ENCODE measurements at places on chromosomes 12 and 14.

DNA sequence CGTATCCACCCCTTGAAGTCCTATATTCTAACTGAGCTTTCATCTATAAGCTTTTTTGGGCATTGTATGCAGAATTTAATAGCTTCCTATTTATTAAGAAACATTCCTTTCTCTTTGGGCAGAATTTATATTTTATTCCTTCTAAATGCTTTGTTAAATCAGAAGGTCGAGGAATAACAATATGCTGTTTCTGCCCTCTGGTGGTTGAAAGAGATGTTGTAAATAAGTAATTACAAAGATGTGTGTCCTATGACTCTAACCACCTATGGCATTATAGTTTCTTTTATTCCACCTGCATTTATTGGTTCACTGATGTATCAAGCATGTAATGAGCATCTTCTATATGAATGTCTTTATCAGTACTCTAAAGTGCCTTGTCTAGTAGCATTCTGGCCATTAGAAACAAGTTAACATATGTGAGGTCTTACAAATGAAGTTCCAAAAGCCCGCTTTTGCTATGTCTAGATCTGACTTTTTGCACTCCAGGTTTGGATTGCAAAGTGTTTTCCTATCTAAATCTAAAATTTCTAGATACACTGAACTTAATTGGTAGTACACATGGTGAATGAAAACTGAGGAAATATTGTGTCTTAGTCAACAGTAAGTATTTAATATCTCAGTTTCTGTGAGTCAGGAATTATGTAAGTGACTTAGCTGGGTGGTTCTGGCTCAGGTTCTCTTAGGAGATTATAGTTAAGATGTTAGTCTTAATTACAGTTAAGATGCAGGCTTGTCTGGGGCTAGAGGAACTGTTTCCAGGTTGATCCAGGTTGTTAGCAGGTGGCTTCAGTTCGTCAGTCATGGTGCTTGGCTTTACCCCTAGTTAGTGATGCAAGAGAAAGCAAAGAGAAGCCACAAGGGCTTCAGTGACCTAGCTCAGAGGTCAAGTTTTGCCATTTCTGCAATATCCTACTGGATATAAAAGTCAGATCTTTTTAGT lies 57.5 kb downstream of the PLEKHA5 start:
- no peak for DNase-seq

DNA sequence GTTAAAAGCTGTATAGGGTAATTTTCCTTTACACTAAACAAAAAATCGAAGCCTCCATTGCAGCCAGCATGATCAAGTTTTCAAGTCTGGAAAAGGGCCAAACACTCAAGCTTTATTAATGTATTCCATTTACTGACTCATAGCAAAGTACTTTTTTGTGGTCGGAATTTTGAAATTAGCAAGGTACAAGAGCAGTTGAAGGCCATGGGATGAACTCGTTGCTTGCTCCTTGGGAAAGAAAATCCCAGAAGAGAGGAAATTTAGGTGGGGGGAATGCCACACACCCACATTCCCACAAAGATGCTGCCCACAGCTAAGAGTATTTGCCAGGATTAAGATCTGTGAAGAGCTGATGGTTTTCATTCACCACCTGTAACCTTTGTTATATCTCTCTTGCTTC lies 333.7 kb downstream of the EGLN3 start:
- no peak for DNase-seq

- no peak for DNase-seq
These were observed 246.4 kb downstream of the CACNA1C start for GRCh38 chr12:2299206-2299605.

DNA sequence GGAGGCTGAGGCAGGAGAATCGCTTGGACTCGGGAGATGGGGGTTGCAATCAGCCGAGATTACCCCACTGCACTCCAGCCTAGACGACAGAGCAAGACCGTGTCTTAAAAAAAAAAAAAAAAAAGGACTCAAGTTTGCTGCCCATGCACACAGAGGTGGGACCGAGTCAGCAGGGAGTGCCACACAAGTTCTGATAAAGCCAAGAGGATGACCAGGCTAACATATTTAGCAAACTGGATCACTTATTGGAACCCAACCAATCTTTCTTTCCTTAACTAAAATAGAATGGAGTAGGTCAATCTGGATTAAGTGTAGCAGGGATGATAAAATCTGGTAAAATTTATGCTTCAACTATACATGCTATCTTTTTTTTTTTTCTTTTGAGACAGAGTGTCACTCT lies 190.4 kb upstream of the FOXN3 start:
- DNase-seq: no peak

DNA sequence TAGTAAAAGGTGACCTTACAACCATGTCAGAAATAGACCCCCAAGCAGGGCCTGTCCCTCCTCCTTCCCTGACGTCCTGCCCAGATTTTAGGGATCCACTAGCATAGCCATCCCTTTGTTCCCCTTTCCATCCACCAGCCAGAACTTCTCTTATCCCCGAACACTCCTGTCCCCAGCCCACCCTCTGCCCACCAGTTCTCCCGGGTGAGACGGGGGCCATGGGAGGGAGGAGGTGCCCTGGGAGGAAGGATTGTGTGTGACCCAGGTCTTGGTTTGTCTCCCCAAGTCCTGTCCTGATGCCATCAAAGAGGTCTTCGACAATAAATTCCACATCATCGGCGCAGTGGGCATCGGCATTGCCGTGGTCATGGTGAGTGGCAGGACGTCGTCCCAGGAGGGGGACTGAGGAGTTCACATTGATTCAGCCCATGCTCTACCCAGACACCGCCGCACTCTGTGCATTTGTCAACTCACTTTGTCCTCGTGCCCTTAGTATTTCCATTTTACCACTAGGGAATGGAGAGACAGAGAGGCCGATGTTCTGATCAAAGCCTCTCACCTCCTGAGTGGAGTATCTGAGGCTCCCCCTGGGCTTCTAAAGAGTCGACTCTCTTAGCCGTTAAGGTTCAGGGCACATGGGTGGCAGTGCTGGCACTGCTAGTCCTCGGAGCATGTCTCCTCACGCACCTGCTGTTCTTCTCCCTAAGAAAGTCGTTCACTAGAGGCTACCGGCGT lies 35.9 kb downstream of the CD9 start:
- no peak for DNase-seq

GRCh38 chr14:76407449-76408150 lies 31.7 kb downstream of the ESRRB start:
- no peak for DNase-seq

DNA sequence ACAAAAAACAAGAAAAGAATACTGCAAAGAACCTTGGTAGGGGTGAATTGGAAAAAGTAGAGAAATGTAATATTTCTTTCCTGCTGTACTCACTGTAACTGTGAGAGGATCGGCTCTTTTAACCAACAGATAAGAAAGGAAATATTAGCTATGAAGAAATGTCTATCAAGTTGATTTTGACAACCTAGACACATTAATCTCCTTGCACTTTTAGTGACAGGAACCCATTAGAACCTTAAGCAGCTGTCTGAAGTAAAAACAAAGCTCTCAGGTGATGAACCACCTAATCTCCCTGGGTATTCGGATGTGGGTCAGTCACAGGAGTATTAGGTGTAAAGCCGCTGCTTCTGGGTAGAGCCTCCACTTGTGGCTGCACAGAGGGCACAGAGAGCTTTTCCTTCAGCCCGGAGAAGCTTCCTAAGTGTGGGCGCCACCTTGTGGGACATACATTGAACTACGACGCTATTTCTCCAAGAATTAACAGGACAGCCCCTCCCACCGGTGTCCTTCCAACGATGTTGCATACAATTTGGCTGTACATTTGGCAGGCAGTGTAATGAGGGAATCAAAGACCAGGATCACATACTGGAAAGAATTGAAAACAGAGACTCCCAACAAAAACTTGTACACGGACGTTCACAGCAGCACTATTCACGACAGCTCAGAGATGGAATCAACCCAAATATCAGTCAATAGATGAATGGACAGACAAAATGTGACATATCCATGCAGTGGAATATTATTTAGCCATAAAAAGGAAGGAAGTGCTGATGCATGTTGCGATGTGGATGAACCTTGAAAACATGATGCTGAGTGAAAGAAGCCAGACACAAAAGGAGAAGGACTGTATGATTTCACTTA lies 28.9 kb upstream of the MAPKAPK5 start:
- DNase-seq: peak; percentile 54
